ENCODE measurements at places on chromosomes 3 and 15.

GRCh38 chr15:101528108-101528916, 38.8 kb upstream of the PCSK6 start:
- no peak for DNase-seq

DNA sequence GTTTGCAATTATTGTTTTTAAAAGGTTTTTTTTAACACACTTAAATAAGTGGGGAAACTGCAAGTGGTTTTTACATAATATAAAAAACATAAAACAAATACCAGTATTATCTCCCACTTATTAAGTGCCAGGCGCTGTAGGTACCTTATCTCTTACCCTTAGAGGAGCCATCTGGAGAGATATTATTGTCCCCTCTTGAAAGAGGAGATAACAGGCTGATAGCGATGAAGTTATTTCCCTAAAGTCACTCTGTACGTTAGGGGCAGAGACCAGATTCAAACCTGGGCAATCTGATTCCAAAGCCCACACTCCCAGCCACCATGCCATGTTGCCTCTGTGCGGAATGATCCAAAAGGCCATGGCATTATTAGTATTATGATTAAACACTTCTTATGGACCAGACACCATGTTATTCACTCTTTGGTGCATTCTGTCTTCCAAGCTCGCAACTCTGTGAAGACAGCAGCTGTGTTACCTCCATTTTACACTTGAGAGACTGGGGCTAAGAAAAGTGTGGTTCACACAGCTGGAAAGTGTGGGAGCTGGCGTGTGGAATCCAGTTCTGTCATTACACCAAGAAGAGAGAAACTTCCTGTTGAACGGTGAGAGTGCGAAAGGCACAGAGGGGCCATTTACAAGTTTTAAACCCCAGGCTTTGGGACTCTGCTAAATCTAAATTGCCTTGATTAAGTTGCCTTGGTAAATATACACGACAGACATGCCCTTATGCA, 79.9 kb upstream of the MITF start:
- no peak for DNase-seq

DNA sequence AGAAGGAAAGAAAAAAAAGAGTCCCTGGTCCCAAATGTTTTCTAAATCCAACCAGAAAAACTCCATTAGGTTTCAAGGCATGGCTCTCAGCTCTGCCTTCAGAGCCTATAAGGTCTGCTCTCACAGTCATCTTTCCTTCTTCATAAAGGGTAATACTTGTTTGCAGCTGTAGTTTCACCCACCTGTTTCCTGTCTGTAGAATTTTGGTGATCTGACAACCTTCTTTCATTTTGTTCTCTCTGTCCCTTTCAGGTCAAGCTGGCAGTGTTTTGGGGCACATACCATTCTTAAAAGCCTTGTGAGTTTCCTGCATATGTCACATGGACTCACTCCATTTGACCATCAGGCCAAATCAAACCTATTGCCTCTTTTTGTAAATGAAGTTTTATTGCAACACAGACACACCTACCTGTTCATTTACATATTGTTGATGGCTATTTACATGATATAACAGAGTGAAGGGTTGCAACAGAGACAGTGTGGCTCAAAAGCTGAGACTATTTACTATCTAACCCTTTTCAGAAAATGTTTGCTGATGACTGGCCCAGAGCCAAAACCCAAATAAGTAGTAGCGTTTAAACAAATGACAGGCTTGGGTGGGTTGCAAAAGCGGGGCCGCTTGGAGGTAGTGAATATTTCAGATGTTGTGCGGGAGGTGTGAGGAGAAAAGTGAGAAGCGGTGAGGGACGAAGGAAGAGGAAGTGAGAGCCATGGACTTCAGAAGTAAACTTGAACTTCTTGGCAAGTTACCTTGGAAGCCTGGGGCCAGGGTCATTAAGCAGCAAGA, 292.7 kb upstream of the PROK2 start:
- DNase-seq, result no peak

DNA sequence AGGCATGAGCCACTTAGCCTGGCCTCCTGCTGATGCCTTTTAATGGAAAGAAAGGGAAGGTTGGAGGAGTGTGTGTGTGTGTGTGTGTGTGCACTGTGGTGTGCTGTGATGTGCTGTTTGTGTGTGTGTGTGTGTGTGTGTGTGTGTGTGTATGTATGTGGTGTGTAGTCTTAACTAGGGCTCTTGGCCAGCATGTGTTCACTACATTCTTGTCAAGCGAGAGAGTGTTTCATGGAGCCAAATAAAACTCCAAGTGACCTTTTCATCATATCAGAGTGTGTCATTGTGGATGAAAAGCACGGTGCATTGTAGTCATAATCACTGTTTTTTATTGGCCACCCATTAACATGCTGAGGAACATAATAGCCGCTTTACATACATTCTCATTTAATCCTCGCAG, 30.8 kb upstream of the BHLHE40 start:
- DNase-seq, result peak; percentile 29

DNA sequence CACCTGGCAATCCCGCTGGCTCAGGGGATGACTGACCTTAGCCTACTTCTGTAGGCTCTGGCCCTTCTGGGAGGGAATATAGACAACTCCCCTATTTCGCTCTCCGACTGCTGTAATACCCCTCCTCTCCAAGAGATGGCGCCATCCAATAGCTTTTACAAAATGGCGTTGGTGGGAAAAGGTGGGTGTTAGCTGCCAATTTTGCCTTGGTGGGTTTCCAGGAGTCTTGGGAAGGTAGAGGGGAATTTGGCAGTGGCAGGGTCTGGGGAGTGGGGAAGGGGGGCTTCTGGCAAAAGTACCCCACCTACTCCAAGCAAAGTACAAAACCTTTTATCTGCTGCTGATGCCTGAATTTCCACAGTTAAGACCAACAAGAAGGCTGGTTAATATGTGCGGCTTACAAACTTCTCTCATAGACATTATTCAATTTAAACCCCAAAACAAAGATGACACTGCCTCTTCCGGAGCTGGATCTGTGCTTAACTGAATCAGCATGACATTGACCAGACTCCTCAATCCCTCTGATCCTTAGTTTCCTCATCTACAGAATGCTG, 62.1 kb downstream of the RASGRF1 start:
- peak; percentile 38 for DNase-seq

GRCh38 chr3:177136741-177137140, 60.5 kb downstream of the TBL1XR1 start:
- DNase-seq, result no peak

GRCh38 chr15:73858062-73858461, 15.3 kb upstream of the TBC1D21 start:
- no peak for DNase-seq

DNA sequence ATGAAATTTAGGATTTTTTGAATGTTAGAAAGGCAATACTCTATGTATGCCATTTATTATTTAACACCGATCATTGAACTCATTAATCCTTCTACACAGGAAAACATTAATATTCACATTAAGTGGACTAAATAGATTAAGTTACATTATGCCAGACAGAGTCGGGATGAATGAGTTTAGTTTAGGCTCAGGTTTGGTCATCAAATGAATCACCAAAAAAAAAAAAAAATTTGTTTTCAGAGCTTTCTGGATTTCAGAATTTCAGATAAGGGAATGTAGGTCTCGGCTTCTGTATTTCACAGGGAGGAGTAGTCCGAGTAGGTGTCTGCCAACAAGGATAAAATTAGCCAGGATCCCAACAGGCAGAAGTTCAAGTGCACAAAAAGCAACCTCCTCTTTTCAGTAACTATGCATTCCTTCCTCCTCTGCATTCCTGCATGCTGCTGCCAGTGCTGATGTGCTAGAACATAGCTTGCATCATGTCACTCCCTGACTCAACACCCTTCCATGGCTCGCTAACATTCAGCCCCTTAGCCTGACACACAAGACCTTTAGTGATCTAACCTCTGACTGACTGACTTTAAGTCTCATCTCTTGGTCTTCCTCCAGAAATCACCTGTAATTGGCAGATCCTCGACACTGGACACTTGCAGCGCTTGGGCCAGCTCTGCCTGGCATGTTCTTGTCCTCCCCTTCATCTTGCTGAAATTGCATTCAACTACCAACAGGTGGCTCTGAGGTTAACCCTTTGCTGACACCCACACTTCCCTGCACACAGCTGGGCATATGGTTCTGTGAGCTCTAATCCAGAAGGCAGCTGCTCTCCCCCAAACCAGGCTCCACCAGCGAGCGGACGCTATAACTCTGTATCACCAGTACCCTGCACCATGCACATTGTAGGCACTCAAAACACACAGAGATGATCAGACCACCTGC, 145.4 kb upstream of the PROK2 start:
- DNase-seq, result peak; percentile 55

- DNase-seq, result peak; percentile 84
These were observed 210.8 kb upstream of the SEMA6D start for GRCh38 chr15:47506329-47507100.

- DNase-seq, result peak; percentile 81
These were observed 216.1 kb downstream of the SLCO3A1 start for GRCh38 chr15:92069308-92070250.

DNA sequence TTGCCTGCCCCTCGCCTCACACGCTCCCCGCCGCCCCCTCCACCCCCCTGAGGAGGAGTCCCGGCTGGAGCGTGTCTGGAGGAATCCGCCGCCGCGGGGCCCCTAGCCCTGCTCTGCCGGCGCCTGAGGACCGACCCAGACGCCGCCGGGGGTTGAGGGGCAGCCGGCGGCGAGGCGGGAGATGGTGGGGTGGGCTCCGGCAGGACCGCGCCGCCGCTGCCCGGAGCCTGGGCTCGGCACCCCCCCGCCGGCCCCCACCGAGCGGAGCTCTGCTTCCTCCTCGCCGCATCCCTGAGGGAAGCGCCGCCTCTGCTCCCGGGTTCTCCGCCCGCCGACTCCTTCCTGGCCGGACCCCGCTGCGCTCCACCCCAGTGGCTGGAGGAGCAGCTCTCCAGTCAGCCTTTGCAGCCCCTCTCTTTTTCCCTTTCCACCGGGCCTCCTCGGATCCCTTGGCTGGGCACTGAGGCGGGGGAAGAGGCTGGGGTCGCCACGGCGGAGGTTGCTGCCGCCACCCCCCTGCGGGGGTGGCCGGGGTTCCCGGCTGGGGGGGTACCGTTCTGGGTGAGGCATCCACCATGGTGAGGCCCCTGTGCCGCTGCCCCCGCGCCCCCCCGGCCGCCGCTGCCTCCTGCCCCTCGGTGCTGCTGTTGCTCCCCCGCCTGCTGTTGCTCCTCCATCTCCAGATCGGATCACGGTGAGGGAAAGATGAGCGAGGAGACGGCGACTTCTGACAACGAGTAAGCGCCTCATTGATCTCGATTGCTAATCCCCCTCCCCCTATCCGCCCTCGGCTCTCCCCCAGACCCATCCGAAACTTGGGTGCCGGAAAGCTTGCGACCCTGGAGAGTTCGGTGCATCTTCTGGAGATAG, at the start of gene SPRED1:
TSS of gene SPRED1 (plus strand) at position 356 of the 870 bp plus-strand sequence. CDS start at position 706, 350 bp downstream.
- DNase-seq, result peak; percentile 9

- DNase-seq, result peak; percentile 24
These were observed 150.5 kb downstream of the CFAP20DC start for GRCh38 chr3:58899159-58899952.

DNA sequence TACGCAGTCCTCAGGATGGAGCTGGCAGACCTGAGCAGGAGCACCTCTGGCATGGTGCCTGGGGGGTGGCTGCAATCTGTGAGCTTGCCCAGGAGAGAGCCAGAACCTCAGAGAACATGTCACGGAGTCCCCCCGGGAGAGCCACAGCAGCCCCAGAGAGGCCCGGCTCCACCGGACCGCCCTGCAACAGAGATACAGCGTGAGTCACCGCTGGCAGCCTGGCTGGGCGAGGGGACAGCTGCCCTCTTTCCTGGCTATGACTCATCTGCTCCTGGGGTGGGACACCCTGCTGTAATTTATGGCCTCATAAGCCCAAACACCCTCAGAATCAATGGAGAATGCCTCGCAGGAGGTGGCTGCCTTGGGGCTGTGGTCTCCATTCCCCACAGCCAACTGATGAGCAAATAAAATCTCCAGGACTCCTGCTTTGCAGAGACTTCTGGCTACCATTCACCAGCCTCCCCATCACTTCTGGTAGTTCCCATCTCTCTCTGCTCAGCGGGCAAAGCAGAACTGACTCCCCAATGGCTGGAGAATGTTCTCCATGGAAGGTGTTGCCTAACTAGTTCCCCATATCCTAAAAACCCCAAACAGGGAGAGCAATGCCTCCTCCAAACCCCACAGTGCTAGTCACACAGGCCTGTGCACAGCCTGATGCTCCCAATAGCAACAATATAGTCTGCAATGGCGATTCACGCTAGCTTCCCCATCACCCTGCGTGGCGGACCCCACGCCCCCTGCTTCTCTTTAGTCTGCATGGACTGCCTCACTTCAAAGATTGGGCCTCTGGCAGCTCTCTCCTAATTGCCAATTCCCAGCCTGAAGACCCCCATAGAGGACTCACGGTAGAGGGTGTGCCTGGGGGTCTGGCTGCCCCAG, 21.6 kb downstream of the ACSBG1 start:
- DNase-seq, result peak; percentile 83

DNA sequence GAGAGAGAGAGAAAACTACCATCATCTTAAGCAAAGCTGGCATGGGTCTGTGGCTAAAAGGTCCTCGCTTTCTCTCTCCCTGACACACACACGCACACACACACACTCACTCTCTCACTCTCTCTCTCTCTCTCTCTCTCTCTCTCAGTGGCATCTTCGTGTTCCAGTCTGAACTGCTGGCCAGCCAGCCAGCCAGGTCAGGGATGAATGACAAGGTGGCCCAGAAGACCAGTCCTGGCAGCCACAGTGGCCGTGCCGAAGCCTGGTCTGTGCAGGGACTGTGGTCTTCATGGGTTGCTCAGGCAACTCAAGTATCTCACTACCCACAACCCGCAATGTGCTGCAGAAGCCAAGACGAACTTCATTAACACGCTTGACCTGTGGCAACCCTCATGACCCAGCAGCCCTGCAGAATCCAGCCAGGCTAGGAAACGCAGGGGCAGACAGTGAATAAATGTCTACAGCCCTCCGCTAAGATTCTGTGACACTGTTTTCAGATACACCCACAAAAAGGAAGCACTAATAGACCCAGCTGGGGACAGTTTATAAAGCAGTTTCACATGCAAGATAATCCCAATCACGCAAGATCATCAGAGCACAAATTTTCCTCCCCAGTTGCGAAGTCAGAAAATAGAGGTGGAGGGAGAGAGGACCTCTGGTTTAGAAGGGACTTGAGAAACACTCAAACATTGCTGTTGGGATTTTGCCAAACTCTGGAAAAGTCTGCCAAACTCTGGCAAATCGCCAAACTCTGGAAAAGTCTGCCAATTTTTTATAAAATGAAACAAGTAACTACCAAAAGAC, 66.4 kb downstream of the XXYLT1 start:
- DNase-seq, result no peak
